Stimulated activated CD8-positive, alpha-beta memory T cell treated with anti-CD3 and anti-CD28 coated beads, Interleukin-7, amount 100 ng/mL, for 1 hour (primary cell): ENCODE measurements at places on chromosomes 12 and 14.

DNA sequence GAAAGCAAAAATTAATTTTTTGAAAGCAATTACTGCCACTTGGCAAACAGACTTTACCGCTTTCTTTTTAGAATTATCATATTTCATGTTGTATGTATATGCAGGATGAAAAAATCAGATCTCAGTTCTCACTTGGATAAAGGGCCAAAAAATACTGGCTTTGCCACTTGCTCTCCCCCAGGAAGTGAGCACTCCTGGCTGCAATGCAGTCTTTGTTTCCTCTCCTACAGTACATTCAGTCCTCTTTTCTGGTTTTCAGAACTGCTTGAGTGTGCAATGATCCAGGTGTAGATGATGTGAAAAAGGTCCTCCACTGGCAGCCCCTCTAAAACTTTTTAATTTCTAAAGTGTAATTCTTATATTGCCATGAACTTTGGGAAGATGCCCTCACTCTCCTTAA is 183.4 kb downstream of the SLC25A21 start:
- no peak for DNase-seq

DNA sequence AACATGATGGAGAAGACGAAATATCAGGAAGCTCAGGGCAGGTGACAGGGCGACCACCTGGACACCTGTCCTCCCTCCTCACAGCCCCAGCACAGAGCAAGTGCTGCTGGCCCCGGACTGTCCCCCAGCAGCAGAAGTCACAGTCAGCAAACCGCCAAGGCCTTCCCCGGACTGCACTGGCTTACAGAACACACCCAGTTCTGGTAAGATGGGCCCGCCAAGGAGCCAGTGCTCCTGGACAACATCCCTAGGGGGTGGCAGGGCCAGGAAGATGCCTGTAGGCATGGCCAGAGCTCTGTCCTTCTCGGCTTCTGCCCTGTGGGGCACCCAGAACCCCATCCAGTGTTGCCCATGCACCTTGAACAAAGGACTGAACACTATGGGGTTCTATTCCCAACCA is 77.9 kb downstream of the BCL11B start:
- DNase-seq: no peak

- no peak for DNase-seq
Measured at GRCh38 chr12:4603421-4603820, 41.4 kb downstream of the DYRK4 start.

DNA sequence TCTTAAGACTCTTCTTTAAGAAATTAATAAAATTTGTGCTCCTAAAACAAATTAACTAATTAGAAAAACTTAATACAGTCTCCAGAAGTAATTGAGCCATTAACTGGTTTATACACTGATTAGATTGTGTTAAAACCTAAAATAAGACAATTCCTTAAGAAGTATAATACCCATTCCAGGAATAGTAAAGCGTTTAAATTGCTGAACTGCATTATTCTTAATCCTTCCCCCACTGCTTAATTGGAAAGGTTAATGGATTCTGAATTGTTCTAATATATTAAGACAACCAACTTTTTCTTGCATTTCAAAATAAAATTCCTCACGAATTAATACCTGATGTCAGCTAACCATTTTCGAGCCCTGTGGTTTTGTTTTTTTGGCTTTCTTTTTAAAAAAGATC is 128.4 kb downstream of the KICS2 start:
- no peak for DNase-seq

GRCh38 chr12:51868821-51869495 is 18.9 kb upstream of the ANKRD33 start:
- no peak for DNase-seq

DNA sequence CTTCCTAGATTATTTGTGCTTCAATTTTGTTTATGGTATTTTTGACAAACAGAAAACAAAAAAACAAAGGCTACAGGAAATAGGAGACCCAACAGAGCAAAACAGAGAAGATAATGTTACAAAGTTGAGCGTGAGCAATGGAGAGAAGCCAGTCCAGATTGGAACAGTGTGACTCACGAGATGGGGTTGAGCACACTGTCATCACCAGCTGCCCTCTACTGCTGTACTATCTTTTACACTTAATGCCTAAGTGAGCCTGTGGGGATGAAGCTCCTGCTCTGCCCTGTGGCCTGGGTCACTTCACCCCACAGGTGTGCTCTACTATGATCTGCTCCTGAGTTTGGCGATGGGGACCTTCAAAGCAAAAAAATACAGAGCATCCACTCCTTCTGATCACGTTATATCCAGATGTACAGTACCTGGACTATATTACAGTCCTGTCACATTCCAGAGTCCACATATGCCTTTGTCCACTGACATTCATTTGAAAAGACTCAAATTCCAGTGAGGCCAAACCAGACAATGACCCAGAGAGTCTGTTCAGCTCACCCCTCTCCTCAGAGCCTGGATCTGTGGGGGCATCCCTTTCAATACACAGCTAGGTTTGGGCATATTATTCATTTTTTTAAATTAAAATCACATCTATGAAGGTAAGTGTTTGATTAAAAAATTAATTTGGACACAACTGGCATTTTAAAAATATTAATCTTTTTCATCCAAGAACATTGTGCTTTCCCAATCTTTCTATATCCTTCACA is 4.4 kb downstream of the IPO8 start:
- no peak for DNase-seq

DNA sequence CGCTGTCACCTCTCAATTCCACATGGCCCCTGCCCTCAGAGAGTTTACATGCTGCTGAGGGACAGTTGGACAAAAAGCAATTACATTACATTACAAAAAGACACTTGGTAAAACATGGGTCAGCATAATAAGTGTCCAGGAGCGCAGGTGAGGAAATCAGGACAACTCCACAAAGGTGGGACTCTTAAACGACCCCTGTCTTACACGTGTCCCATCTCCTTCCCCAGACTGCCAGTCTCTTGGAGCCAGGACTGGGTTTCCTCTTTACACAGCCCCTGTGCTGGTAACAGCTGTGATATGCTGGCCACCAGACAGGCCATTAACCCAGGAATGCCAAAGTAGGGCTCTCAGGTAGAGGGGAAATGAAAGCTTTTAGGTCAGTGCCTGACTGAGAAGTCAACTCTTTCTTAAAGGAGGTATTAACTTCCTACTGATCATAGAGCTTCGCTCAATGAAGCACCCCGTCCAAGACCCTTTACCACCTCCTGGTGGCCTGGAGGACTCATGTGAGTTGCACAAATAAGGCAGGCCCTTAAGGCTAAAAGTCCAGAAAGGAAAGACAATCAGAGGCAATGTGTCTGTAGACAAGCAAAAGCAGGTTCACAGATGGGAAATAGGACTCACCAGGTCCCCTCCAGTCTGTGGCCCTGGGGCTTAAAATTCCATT is 55.5 kb downstream of the ANO2 start:
- no peak for DNase-seq

- no peak for DNase-seq
Measured at GRCh38 chr12:79424109-79424721, 266.5 kb downstream of the PAWR start.

- no peak for DNase-seq
Measured at GRCh38 chr14:21102521-21103410, 1.9 kb downstream of the TMEM253 start.

DNA sequence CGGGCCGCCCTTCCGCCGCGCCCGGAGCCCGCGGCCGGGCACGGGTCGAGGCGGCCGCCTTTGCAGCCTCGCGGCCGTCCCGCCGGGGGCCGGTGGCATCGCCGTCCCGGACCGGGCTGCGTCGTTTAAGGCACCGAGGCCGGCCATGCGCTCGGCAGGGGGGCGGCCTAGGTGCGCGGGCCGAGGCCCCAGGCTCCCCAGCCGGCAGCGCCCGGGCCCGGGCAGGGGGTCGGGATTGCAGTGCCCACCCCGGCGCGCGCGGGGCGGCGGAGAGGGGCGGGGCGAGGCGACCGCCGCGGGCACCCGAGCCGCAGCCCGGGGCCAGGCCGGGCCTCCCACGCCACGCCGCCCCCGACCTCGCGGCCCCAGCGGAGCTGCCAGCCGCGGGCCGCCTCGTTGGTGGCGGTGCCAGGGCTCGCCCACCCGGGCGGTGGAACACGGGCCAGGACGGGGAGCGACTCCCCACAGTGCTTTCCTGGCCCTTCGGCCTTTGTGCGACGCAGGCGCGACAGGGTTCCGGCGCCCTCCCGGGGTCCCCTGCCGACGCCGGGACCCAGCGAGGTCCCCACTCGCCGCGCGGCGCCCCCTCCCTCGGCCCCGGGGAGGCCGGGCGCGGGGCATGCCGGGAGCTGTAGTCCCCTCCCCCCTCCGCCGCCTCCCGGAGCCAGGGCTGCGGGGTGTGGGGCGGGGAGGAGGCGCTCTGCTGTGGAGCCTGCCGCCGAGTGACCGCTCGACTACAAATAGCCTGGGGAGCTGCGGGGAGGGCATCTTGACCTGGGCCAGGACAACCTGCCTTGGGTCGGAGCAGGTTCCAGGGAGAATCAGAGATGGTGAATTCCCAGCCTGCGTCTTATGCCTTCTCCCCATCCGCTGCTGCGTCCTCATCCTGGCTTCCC is 769 bp downstream of the FKBP4 start:
- peak; percentile 41 for DNase-seq

GRCh38 chr14:92900660-92901059 is 22.3 kb upstream of the CHGA start:
- no peak for DNase-seq

GRCh38 chr14:60768602-60769001 is 34.0 kb downstream of the MNAT1 start:
- DNase-seq: no peak

GRCh38 chr14:64213086-64213485 is 81.1 kb downstream of the ESR2 start:
- DNase-seq: no peak

- no peak for DNase-seq
Measured at GRCh38 chr12:45725631-45726602, 3.6 kb upstream of the ARID2 start.

- DNase-seq: no peak
Measured at GRCh38 chr12:112676507-112676906, 115.0 kb upstream of the RPH3A start.

DNA sequence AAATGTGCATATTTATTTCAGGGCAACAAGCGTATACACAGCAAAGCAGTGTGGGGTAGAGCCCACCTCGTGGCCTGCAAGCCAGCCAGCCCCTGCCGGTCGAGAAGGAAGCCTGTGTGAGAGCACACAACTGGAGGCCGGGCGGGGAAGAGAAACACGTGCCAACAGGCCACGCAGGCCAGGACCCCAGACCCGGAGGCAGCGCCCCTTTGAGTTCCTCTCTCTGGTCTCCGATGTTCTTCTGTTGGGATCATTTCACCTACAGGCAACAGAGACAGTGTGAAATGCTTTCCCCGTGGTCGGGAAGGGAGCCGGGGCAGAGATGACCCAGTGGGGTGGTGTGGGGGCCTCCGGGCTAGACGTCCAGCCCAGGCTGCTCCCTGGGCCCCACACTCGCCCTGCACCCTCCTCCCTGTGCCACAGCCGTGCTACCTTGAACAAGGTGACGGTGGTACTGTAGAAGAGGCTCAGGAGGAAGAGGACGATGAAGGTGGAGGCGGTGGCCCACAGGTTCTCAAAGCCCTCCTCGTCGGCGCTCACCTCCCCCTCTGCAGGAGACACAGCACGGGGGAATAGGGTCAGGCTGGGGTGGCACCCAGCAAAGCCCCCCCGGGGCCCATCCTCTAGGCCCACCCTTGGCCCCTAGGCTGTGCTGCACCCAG is 325.5 kb downstream of the TMEM121 start:
- no peak for DNase-seq

- no peak for DNase-seq
Measured at GRCh38 chr12:87157791-87158190, 871.4 kb downstream of the C12orf50 start.

GRCh38 chr12:18808221-18808620 is 70.3 kb downstream of the CAPZA3 start:
- no peak for DNase-seq

DNA sequence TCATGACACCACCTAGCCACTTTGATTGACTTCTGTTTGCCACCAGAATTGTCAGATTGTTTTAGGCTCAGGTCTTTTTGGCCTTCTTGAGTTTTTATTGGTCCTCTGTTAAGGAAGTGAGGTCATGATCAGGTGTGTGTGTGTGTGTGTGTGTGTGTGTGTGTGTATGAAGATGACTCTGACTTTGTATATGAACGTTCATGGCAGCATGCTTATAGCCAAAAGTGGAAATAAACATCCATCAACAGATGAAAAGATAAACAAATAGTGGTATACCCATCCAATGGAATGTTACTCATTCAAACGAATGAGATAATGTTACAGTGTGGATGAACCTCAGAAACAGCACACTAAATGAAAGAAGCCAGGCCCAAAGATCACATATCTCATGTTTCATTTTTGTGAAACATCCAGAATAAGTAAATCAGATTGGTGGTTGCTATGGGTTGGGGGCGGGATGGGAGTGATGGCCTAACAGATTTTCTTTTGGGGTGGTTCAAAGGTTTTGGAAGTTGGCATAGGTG is 258.6 kb downstream of the KTN1 start:
- no peak for DNase-seq

GRCh38 chr14:80213602-80214001 is 2.3 kb upstream of the DIO2 start:
- no peak for DNase-seq

- no peak for DNase-seq
Measured at GRCh38 chr12:64826234-64826633, 1.8 kb downstream of the TBC1D30 start.

DNA sequence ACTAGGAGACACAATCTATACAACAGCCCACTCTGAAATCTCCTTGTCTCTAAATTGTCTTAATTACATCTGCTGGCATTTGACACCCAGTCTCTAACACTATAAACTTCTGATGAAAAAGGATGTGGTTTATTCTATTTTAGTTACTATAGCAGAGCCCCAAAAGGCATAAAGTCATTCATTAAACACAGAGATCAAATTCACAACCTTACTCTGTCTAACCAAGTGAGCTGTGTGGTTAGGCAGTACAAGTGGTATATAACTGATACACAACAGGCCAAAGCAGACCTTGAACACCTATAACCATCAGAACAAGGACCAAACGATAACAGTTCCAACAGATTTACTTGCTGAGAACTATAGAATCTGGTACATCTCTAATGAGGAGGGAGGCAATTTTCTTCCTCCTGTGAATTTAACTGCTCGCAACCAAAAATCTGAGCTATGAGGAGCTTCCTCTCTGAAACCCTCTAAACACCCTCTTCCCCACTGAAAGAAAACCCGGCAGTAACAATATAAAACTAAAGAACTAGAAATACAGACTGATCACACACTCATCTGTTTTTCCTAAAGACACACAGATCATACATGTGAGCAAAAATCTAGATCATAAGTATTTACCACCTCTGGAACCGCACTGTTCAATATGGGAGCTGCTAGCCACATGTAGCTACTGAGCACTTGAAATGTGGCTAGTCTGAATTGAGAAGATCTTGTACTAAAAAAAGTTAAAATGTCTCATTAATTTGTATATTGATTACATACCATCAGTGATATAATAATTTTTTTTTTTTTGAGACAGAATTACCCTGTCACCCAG is 17.7 kb downstream of the SPPL3 start:
- DNase-seq: no peak

GRCh38 chr14:54487771-54488170 is 1.0 kb downstream of the GMFB start:
- DNase-seq: no peak

- DNase-seq: no peak
Measured at GRCh38 chr12:44503329-44503728, 372.8 kb downstream of the NELL2 start.
